Suprapubic skin (tissue), 4 donors: ENCODE measurements at places on chromosomes 11 and 22.
A peak's percentile ranks its signal among the peaks of the same experiment; 100 is the strongest.

DNA sequence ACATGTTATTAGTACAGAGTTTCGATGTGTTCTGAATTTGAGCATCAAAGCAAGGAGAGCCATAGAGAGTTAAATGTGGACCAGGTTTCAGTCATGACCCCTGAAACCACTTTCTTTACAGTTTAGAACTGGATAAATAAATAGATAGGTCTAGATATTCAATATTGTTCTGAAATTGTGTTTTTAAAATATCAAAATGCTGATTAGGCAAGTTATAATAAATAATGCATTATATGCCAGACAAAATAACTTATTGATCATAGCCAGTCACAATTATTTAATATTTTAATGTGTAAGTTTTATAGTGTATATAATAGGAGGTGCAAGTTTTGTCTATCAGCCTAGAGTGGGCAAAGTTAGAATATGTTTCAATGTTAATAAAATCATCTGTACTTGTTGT, 569.5 kb downstream of the METTL15 start:
- DNase-seq, result no peak

- no peak for DNase-seq
Measured at GRCh38 chr11:96482193-96482592, 92.4 kb downstream of the JRKL start.

- no peak for DNase-seq
Measured at GRCh38 chr11:94948070-94948617, 25.2 kb downstream of the CWC15 start.

- no peak for DNase-seq
Measured at GRCh38 chr22:41548830-41549211, 4.6 kb upstream of the POLR3H start.

DNA sequence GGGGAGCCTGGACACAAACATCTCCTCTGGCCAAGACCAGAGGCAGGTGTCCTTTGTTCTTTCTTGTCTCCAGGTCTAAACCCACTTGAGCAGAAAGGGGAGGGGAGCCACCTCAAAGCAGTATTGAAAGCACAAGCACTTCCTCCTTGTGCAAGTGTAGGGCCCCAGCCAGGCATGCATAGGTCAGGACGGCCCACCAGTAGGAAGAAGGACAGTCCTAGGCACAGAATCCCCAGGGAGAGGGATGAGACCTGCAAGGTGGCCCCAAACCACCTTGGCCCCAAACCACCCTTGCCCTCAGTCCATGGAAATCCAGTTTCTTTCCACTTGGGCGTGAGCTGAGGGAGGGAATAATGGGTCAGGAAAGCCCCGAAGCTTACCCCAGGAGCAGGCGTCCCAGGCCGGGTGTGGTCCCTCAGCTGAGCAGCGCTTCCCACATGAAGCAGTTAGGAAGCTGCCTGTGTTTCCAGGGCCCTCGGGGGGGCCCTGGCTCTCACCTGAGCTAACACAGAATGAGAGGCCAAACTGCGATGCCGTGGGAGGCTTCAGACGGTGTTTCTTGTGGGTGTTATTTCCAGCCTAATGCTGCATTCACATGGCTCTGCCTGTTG, 20.4 kb upstream of the IGSF9B start:
- DNase-seq, result no peak

- DNase-seq, result no peak
Measured at GRCh38 chr11:130725421-130726233, 190.7 kb downstream of the SNX19 start.

DNA sequence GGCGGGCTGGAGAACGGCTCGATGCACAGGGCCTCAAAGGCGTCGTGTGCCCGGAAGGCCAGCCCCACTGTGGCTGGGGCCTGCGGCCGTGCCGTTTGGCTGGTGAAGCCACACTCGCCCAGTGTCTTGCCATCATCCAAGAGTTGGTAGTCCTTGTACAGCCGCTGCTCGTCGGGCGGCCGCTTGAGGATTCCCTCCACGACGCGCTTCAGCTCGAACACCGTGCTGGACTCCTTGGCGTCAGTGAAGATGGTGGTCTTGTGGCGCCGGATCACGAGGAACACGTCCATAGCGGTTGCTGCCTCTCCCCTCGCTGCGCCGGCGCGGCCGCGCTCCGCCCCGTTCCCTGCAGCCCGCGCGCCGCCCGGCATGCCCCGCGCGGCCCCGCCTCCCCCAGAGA, 30.3 kb upstream of the PRDM10 start:
- DNase-seq, result no peak

- DNase-seq, result no peak
Measured at GRCh38 chr11:115521825-115522224, 17.6 kb upstream of the CADM1 start.

GRCh38 chr11:17010851-17011420, 3.3 kb downstream of the PLEKHA7 start:
- DNase-seq, result peak; percentile 34

DNA sequence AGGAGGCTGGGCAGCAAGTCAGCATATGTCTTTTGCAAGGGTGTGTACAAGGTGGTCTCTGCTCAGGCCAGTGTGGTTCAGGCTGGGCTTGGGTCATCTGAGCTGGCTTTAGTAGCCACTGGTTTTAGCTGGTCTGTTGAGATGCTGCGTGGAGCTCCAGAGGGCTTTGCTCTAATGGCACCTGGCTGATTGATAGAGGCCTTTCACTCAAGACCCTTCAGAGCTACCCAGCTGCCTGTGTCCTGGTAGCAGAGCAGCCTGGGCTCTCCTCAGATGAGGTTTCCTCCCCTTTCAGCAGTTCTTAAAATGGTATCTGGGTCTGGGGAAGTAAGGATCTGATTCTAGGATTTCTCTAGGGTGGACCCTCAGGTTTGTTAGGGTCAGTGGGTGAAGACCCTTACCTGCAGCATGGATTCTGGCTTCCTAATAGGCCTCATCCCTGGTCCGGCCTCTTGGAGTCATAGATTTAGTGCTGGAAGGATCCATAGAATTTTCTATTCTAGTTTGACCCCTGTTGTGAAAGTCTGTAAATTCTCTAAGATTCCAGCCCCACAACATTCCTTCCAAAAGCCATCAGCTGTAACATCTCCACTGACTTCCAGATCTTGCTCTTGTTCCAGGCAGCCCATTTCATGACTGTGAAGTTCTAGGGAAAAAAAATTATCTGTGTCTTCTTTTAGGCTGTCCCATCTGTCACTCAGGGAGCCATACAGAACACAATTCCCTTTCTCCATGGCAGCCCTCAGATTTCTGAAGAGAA, 190.2 kb upstream of the ZBED5 start:
- no peak for DNase-seq

GRCh38 chr22:46390652-46391301, 55.3 kb downstream of the TRMU start:
- DNase-seq, result no peak

- no peak for DNase-seq
Measured at GRCh38 chr22:27073601-27074425, 416.4 kb downstream of the MIAT start.

DNA sequence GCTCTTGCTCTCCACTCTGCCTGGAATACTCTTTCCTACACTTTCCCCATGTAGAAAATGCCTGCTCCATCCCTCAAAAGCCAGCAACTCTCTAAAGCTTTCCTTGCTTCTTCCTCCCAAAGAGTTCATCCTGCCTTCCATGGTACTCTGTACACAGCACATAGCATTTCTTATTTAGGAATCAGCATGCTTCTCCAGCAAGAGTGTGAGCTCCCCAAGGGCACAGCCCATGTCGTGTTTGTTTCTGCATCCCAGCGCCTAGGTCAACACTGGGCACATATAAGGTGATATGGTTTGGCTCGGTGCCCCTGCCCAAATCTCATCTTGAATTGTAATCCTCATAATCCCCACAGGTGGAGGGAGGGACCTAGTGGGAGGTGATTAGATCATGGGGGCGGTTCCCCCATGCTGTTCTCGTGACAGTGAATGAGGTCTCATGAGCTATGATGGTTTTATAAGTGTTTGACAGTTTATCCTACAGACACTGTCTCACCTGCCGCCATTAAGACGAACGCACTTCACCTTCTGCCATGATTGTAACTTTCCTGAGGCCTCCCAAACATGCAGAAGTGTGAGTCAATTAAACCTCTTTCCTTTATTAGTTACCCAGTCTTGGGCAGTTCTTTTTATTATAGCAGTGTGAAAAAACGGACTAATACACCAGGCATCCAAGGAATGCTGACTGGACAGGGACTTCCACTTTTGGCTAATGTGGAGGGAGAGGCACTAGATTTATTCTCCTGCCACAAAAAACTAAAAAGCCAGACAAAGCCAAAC, 8.2 kb downstream of the VPS37C start:
- no peak for DNase-seq

DNA sequence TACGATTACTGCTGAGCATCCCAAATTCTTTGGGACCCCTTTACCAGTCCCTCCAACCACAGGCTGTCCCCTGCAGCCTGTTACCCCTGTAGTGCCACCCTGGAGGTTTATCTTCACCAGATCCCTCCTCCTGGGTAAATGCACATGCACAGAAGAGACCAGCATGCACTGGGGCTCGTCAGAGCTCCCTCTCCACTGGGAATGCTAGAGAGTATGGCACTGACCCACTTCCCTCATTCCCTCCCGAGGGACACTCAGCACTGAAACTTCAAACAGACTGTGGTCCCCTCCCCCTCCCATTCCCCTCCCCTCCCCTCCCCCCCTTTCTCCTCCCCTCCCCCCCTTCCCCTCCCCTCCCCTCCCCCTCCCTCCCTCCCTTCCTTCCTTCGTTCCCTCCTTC, 49.1 kb downstream of the C11orf91 start:
- peak; percentile 13 for DNase-seq
